T-helper 9 cell (primary cell): ENCODE measurements at places on chromosomes 1 and 21.
A peak's percentile ranks its signal among the peaks of the same experiment; 100 is the strongest.

GRCh38 chr1:245541369-245541768 lies 386.6 kb downstream of the KIF26B start:
- no peak for DNase-seq

- DNase-seq, result no peak
These were observed 113.4 kb downstream of the NGF start for GRCh38 chr1:115224636-115225035.

DNA sequence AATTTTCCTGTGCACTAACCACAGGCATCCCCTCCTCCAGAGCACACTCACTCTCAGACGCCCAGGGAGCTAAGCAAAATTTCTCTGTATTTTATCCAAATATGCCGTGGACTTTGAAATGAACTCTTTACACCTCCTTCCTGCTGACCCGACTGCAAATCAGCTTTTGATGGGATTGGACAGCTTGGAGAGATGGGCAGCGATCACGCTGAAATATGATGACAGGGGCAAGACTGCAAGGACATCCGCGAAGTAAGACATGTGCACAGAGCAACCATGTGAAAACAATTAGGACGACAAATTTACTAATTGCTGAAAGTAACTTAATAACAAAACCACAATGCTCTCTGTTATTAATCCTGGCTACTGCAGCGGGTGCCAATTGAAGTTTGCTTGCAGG lies 64.6 kb upstream of the CLDN14 start:
- no peak for DNase-seq

- no peak for DNase-seq
These were observed 23.6 kb upstream of the LY9 start for GRCh38 chr1:160772331-160772730.

GRCh38 chr1:215375381-215375780 lies 191.7 kb upstream of the KCTD3 start:
- DNase-seq, result no peak

GRCh38 chr1:200982071-200982945 lies 41.2 kb downstream of the KIF21B start:
- DNase-seq, result no peak

DNA sequence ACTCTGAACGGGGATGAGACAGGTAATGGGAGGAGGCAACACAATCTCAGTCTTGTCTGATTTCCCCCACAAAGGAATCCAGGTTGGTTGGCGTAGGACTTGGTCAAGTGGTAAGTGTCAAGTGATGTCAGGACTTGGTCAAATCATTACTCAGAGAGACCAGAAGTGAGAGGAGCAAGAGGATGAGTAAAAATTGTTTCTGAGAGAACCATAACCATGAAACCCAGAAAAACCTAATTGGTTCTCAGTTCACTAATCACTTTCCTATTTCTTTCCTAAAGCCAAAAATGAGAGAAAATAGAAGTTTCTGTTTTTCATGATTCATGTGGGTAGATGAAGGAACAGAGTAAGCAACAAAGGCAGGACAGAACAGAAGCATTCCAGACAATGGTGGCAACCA lies 5.0 kb downstream of the PHC2 start:
- no peak for DNase-seq

- no peak for DNase-seq
These were observed 63.0 kb upstream of the RGS7 start for GRCh38 chr1:241419986-241420385.

GRCh38 chr1:77063118-77063517 lies 156.1 kb downstream of the PIGK start:
- no peak for DNase-seq

- DNase-seq, result no peak
These were observed 170.1 kb downstream of the CRB1 start for GRCh38 chr1:197438010-197438790.

DNA sequence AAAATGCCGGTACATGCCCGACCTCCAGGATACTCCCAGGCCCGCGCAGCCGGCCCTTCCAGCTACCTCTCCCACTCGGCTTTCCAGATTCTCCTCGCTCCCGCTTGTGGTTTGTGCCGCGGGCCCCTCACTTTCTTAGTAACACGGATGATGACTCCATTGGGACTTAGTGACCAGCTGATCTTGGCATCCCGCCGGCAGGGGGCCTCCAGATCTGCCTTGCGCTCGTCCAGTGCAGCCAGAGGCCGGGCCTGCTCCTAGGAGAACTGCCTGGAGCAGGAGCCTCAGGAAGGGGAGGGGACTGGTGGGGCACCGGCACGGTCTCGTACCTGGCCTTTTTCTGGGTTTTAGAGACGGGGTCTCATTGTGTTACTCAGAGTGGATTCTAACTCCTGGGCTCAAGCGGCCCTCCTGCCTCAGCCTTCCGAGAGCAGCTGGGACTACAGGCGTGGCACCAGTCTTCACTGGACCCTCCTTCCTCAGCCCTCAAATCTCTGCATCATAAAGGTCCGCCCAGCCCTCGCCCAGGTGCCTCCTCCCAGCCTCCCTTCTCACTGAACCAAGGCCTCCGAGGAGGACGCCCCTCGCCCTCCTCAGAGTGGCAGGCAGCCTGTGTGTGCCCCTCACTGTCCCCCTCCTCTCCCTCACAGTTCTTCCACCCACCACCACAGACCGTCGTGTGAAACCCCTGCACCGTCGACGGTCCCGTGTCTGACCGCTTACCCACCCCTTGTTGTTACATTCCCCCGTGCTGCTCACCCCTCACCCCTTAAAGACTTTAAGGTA lies 78.6 kb downstream of the SLC25A24 start:
- DNase-seq, result no peak

GRCh38 chr1:1359664-1360468 lies 1.5 kb upstream of the MXRA8 start:
- no peak for DNase-seq

DNA sequence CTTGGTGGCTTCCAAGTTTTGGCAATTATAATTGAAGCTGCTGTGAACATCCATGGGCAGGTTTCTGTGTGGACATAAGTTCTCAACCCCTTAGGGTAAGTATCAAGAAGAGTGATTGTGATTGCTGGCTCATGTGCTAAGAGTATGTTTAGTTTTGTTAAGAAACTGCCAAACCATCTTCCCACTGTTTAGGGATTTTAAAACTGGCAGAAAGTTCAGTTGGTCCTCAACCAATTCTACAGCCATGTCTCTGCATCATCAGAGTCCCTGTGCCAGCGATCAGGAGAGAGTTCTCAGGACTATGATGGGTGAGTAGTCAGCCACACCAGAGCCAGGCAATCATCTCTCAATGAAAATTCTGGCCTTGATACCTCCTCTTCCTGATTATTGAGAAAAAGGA lies 193.8 kb downstream of the ZC3H11B start:
- DNase-seq, result no peak

DNA sequence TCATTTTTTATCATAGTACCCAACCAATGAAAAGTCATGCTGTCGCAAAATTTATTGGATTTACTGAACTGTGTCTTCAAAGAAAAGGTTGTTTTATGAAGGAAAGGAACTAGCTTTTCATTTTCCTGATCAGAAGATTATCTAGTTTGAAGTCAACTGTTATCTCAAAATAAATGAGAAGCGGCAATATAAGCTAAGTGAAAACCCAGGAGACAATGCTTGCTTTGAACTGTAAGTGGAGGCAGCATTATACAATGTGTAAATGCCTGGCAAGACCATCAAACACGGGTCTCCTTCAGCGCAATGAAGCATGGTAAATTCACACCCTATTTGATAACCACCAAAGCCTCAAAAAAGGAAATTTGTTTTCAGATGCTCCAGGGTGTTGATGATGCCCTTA lies 134.4 kb upstream of the PTBP2 start:
- DNase-seq, result no peak

GRCh38 chr21:35811191-35811806 lies 249.0 kb downstream of the SETD4 start:
- no peak for DNase-seq

DNA sequence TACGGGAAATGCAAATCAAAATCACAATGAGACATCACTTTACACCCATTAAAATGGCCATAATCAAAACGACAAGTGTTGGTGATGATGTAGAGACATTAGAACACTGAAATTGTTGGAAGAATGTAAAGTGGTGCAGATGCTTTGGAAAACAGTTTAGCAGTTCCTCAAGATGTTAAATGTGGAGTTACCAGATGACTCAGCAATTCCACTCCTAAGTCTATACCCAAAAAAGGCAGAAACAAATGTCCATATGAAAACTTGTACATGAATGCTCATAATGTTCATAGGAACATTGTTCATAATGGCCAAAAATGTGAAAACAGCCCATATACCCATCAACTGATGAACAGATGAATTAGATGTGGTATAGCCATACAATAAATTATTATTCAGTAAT lies 267.4 kb downstream of the KCNH1 start:
- DNase-seq, result no peak

DNA sequence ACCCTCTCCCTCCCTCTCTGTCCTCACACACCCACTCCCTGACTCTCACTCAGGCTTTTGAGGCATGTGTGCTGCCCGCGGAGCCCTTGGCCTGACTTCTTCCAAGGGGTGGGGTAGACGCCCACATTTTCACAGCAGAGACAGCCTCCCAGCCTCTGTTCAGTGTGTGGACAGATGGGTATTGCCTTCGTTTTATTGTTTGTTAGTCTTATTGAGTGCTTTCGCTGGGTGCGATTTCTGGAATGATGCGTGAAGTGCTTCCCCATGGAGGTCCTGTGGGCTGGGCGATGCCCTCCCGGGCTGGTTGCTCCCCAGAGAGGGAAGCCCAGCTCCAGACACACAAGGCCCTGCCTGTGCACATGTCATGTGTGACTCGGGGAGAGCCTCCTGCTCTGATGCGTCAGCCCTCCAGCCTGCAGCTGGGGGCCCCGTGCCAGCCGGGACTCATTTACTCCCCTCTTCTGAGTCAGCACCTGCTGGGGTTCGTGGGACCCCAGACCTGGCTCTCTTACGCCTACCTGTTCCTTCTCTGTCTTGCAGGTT lies 14.7 kb downstream of the PDXK start:
- DNase-seq, result peak; percentile 34

GRCh38 chr1:200905411-200906052 lies 10.8 kb downstream of the INAVA start:
- peak; percentile 22 for DNase-seq

DNA sequence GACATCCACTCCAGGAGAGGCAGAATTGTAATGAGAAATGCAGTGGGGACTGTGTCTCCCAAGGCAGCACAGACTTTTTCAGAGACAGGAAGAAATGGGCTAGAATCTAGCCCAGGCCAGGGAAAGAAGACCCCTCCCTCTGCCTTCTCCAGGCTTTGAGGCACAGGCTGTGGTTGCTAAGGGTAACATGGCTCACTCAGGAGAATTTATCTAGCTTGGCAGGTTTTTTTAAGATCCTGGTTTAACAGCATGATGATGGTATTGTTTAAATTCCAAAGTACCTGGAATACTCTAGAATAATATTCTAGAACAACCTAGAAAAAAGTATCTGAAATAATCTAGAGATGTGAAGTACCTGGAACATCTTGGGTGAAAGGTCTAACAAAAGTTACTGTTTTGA lies 125.6 kb downstream of the URB2 start:
- DNase-seq, result no peak

GRCh38 chr1:233295975-233296322 lies 424 bp upstream of the PCNX2 start:
- DNase-seq, result no peak

- no peak for DNase-seq
These were observed 255.0 kb downstream of the FAF1 start for GRCh38 chr1:50705041-50705440.

DNA sequence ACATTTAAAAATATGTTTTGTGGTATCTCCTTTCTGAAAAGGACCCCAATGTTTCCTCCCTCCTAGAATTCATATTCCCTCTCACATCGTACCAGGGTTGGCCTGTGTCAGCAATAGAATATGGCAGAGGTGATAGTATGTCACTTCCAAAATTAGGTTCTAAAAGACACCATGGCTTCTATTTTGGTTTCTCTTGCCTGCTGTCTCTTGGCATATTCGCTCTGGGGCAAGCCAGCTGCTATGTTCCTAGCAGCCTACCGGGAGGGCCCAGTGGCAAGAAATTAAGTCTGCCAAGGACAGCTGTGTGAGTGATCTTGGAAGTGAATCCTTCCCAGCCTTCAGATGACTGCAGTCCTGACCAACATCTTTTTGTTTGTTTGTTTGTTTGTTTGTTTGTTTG lies 92.9 kb upstream of the PPM1J start:
- DNase-seq, result no peak

DNA sequence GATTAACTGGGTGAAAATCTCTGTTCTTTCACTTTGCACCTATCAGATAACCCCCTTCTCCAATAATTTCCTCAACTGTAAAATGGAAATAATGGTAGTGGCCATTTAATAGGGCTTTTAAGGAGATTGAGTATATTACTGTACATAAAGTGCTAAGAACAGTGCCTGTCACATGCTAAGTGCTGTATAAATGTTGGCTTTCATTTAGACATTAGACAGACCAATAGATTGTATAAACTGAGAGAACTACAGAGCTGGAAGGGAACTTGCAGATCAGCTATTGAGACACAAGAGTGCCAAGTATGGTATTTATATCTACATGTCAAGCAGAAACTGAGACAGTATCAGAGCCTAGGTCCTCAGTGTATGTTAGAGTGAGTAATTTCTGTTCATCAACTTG lies 934.7 kb downstream of the PLA2G4A start:
- DNase-seq, result no peak

GRCh38 chr1:160001440-160001839 lies 30.4 kb downstream of the PIGM start:
- no peak for DNase-seq

GRCh38 chr1:29465755-29466154 lies 229.4 kb downstream of the PTPRU start:
- DNase-seq, result no peak

DNA sequence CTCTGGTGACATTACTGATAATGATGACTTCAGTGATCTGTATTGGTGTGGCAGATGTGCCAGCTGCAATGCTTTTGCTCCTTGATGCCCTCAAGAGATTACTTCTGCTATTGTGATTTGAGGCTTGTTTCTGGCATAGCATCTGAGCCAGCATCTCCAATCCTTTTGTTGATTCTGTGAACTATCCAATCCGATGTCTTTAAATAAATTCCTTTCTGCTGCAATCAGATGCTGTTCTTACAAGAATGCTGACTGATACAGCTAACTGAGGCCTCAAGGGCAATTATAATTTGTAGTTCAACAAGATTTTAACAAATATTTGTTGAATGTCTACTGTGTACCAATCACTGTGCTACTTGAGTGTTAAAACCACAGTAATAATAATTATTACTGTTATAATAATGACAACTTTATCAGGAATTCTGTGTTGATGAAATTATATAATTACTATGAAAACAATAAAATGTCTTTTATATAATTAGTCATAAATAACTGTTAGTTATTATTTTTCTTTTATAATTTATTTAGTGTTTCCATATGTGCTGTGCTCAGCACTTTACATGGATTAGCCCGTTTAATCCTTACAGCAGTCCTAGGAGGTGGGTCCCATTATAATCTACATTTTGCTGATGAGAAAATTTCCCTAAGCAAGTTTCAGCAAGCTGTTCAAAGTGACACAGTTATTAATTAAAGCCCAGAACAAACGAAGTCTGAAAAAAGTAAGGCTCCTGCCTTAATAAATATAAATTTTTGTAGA lies 308.2 kb downstream of the BRINP3 start:
- DNase-seq, result no peak
